Activated naive CD4-positive, alpha-beta T cell treated with Interleukin-2 at 50 U/mL for 16 hours (primary cell): ENCODE measurements at places on chromosomes 5 and 9.
A peak's percentile ranks its signal among the peaks of the same experiment; 100 is the strongest.

DNA sequence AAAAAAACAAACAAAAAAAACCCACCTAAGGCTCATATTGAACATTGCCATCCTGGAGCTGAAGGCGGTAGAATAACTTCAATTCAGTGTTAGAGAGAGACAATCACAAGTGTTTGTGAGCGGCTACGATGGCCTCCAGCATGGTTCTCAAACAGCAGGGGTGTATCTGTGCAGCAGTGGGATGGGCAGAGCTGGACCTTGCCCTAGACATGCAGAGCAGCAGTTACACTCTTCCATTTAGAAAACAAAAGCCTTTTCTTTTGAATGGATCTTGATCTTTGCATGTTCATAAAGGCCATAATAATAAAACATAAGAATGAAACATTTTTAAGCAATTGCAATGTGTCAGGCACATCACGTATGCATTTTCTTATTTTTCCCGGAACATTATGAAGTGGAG is 50.3 kb downstream of the ARHGAP26 start:
- DNase-seq: no peak

- DNase-seq: no peak
Measured at GRCh38 chr9:71122022-71122275, 528 bp upstream of the TRPM3 start.

- DNase-seq: no peak
Measured at GRCh38 chr5:111069839-111070238, 1.7 kb upstream of the TSLP start.

GRCh38 chr9:35605351-35606137 is 482 bp downstream of the TESK1 start:
- peak; percentile 38 for DNase-seq

DNA sequence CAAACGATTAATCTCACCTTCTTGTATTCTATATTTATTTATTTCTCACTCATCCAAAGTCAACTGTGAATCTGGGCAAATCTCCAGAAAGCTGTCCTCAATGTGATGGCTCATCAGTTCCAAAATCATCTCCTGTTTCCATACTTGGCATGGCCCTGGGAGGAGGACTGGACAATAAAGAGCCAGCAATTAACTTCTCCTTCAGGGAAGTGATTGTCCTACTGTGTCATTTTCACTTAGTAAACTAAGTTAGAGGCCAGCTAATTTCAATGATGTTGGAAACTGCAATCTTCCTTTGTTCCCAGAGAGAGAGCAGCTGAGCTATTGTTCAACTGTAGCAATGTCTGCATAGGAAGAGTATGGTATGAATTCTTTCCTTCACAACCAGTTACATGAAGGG is 17.5 kb downstream of the CDH12 start:
- no peak for DNase-seq

DNA sequence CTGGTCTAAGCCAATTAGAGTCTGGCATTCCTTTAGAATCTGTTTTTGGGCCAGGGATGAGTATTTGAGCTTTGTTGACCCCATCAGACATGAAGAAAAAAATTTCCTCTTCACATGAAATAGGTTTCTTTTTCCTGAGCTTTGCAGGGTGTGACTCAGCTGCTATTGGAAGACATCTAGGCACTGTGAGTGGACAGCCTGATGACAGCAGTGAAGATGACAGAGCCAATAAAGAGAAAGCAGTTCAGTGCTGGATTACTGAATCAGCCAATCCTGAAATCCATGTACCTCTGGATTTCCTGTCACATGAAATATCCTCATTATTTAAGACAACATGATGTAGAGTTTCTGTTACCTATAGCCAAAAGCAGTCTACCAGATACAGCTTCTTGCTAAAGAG is 51.3 kb upstream of the GRIA1 start:
- DNase-seq: no peak

GRCh38 chr5:159051421-159052282 is 48.1 kb downstream of the EBF1 start:
- no peak for DNase-seq

GRCh38 chr9:73133022-73133651 is 18.5 kb upstream of the ANXA1 start:
- no peak for DNase-seq

- DNase-seq: no peak
Measured at GRCh38 chr9:75148561-75148960, 60.2 kb downstream of the OSTF1 start.

GRCh38 chr5:181242031-181242451 is 1.7 kb downstream of the RACK1 start:
- DNase-seq: no peak

GRCh38 chr9:68472119-68472518 is 68.6 kb downstream of the TMEM252 start:
- no peak for DNase-seq

DNA sequence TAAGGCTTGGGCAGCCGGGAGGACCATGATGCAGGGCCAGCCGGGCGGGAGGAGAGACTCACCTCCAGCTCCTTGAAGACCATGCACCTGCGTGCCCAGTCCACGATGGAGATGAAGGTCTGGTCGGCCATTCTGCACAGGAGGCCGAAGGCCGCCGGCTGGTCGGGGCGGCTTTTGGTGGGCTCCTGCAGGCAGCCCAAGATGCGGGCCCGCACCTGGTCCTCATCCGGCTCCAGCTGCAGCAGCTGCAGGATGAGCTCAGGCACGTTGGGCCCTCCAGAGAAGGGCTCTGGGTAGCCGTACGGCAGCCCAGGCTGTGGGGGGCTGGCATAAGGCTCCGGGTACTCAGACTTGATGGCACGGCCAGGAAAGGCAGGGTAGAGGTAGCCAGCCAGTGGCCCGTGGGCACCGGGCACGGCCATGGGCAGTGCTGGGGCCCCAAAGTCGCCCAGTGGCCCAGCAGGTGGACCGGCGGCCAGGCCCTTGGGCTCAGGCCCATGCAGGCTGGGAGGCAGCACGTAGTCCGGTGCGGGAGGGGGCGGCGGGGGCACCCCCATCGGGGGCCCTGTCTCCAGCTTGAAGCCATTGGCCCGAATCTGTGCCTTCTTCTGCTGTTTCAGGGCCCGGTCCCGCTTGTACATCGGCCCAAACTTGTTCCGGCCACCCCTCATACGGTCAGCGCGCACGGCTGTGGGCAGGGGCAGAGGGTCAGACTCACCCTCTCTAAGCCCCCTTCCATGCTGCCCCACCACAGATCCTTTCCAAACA is 7.0 kb downstream of the NR5A1 start:
- no peak for DNase-seq

- no peak for DNase-seq
Measured at GRCh38 chr5:425714-426113, 17.3 kb upstream of the EXOC3 start.

- no peak for DNase-seq
Measured at GRCh38 chr5:32223972-32224609, 50.0 kb upstream of the GOLPH3 start.

- DNase-seq: no peak
Measured at GRCh38 chr9:103530934-103531333, 535.8 kb downstream of the CYLC2 start.

GRCh38 chr5:172706796-172707195 is 64.2 kb downstream of the DUSP1 start:
- DNase-seq: no peak

DNA sequence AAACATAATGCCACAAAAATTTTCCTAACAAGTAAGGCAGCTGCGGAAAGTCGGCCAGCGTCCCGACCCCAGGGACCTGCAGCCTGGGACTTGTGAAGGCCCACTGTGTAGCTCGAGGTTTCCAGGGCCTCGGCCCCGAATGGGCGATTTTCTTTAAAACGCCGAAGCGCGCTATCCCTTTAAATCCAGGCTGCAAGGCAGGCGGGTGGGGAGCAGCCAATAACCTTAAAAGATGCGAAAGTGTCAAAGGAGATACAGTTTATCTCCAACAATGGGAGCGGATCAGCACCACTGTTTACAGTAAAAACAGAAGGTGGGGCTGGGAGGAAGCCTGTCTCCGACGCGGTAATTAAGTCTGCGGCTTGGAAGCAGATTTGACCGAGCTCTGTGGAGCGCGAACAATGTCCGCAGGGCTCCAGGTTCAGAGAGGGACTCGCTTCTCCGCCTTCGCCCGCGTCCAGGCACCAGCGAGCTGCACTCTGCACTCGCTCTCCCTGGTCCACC is 1.7 kb upstream of the ZSWIM6 start:
- DNase-seq: no peak

DNA sequence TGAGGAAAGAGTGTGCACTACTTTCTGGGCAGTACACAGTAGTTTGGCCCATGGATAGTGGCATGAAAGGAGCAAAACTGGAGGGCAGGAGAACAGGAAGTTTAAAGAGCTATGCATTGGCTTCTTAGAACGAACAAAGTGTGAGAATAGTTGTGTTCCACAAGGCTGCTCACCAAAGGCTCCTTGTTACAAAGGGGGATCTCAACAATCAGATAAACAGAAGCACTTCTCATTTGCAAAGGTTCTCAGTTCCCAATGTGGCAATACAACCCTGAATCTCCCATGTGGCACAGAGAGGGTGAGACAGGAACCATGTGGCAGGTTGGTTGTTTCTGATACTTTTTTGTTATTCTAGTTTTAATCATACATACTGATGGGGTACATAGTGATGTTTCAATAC is 158.4 kb downstream of the CARTPT start:
- DNase-seq: no peak

DNA sequence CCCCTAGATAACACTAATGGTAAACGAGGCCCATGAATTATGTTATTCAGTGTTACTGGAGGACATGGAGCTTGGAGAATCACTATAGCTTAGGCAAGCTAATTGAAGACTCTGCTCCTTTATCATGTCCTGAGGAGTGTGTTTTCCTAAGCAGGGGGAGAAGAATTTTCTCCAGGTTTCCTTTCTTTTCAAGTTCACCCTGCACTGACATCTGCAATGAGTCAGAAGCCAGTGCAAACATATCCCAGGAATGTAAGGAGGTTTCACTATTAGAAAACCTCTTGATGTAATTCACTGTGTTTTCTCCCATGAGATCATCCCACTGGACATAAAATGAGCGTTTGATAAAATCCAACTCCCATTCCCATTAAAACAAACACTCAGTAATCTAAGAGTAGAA is 75.6 kb downstream of the DMRT2 start:
- DNase-seq: no peak

DNA sequence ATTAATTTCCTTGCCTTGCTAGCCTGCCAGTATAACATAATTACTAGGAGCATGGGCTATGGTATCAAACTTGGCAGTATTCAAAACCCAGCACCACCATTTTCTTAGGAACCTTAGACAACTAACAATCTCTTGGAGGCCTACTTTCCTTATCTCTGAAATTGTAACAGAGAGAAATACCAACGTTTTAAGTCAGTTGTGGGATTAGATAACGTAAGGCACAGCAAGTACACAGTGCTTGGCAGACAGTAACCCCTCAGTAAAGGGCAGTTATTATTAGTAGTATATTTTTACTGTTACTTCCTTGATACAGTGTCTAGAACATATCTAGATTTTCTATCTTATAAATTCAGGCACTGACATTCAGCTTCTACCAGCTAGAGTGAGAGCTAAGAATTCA is 309.6 kb downstream of the ACTL7B start:
- no peak for DNase-seq

GRCh38 chr5:9072701-9073100 is 473.2 kb downstream of the SEMA5A start:
- no peak for DNase-seq

DNA sequence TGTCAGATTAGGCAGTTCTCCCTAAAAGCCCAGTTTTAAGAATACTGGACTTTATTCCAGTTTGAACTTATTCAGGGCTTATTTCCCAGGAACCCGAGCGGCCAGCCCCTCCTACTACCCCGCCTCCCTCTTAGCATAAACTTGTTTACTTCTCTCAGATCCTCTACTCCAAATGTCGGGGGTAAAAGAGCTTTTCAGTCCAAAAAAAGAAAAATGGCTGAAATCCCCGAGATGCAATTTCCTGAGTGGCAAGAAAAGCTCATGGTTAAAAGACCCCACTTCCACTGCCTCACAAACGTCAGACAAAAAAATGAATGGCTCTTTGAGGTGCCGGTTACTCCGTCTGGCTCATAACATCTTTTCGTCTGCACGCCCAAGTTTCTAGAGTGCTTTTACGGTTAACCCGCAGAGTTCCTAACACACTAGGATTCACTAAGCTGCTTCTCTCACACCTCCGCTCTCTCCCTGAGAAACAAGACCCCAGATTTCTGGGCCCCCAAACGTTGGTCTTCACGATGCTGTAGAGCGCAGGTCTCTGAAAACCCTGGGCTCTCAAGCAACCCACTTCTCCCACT is 402 bp downstream of the BRD8 start:
- DNase-seq: peak; percentile 30

DNA sequence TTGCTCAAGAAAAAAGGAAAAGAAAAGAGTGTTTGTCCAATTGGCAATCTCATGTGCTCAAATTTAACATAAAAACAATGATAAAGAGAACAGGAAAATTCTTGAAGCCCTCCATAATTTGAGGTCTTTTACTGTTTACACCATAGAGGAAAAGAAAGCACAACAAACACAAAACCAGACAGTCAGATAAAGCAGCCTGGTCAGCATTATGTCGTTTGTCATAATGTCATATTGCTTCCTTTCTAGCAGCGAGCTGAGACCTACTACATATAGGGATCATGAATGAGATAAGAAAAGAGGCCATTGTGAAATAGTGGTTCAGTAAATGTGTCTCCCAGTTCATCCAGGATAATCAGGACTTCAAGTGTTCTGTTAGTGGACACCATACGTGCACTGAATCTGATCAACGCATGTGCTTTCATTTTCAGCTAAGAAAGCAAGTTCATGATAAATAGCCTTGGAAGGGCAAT is 64.7 kb upstream of the SELENOP start:
- DNase-seq: no peak

GRCh38 chr5:53930457-53930856 is 370.0 kb downstream of the NDUFS4 start:
- DNase-seq: no peak

GRCh38 chr9:134396825-134397224 is 70.6 kb downstream of the RXRA start:
- DNase-seq: peak; percentile 63

DNA sequence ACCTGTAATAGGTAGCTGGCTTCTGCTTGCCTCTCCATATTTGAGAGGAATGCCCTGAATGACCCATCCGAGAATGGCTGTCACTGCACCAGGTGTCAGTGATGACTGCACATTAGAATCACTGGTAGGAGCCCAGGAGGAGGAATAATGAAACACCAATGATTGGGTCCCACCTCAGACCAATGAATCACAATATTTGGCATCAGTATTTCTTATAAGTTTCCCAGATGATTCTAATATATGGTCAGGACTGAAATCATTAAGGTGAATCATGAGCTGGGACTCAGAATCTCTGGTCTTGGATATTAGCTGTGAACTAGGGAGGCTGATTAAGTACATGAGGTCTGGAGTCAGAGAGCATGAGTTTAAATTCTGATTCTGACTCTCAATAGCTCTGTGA is 23.4 kb downstream of the ARSB start:
- no peak for DNase-seq

DNA sequence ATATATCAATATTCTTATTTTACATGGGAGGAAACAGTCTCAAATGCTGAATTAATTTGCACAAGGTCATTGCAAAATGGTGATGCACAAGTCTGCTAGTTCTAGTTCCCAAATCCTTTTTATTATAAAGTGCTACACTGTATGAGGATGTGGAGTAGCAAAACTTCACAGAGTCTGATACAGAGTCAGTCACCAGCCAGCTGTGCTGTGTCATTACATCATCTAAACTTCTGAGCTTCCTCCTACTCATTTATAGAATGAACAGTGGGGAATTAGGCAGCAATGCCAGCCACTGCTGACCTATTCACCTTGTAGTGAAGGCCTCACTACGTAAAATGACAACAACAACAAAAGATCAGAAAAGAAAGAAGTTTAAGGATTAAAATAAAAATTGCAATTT is 357.8 kb downstream of the TMEM167A start:
- no peak for DNase-seq

- no peak for DNase-seq
Measured at GRCh38 chr5:141914199-141914743, 9.4 kb upstream of the DELE1 start.
